ENCODE measurements at places on chromosomes 5 and 9.

- no peak for DNase-seq
These were observed 5.2 kb upstream of the ST6GALNAC6 start for GRCh38 chr9:127904561-127905003.

DNA sequence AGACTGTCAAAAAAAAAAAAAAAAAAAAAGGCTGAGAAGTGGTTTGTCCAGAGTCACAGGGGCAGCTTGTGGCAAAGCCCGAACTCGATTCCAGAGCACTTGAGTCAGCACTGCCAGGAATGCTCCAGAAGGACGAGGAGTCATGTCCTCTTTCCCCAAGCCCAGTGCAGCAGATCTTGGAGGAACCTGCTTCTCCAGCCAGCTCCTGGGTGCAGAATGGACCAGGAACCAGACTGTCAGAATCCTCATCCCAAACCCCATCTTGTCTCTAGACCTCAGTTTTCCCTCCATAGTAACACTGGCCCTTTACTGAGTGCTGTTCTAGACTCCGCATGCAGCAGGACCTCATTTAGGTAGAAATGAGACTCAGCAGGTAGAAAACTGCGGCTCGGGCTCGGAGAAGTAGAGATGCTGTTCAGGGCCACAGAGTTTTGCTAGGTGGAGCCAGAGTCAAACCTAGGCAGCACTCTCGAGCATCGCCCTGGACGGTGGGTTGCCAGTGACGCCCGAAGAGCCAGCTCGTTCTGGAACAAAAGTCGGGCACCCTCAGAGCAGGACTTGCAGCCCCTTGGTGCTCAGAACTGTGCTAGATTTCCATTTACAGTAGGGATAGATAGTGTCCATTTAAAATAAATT, 15.4 kb downstream of the CD74 start:
- DNase-seq: no peak

DNA sequence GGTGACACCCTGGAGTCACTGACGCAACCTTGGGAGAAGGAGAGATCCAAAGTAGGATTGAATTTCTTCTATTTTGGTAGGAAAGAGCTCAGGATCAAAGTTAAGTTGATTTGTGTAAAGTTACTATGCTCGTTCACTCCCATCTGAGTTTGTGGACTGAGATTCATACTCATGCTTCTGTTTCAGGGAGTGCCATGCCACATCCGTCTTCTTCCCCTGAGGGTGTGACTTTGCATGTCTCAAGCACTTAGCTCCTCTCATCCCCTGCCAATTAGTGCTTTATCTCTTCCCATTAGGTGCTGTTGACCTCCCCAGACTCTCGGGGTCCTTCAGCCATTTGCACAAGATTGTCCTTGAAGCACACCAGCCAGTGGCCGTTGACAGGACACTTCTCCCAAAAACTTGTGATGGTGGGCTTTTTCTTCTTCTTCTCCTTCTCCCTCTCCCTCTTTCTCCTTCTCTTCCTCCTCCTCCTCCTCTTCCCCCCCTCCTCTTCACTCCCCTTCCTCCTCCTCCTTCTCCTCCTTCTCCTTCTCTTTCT, 232.2 kb upstream of the KLF4 start:
- DNase-seq: no peak

- no peak for DNase-seq
These were observed 3.5 kb upstream of the HRH2 start for GRCh38 chr5:175654339-175654738.

- no peak for DNase-seq
These were observed 32.0 kb downstream of the EHMT1 start for GRCh38 chr9:137650779-137651178.

DNA sequence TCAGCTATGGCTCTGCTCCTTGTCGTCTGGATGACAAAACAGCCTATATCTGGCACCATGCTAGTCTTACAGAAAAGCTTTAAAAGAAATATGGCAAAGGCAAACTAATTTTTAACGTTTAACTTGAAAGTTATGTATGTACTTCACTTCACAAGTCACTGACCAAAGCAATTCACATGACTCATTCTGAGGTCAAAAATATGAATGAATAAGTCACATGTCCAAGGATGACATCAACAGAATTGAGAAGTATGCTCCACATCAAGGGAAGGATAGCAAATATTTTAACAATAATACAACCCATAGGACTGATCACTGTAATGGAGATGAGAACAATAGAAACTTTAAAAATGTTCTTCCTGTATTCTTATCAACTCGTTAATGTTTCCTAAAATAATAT, 1072.6 kb upstream of the NUDT12 start:
- DNase-seq: no peak

DNA sequence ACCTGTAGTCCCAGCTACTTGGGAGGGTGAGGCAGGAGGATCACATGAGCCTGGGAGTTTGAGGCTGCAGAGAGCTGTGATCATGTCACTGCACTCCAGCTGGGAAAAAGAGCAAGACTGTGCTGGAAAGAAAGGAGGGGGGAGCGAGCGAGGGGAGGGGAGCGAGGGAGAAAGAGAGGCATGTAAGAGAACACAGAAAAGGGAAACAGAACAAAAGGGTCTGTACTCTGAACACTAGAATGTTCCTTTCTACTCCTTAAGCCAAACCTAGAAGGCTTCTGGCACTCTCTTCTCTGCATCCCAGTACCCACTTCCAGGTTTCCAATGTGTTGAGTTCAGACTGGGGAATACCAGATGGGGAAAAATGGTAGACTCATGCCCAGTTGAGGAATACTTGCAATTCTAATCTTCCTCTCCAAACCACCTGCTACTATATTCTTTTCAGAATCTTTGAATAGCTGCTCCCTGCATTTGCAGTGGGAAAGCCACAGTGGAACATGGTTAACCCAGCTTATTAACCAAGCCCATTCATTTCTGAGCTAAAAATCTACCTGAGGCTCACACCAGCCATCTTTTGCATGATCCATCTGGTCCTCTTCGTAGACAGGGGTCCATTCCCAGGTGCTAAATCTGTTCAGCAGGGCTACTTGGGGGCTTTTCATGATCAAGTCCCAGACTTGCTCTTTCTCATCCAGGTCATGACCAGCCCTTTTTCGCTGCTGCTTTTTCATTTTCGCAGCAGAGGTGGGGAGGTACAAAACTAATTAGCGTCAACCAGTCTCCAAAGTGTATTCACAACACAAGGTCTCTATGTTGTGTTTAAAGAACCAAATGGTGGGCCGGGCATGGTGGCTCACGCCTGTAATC, 34.9 kb downstream of the SEMA4D start:
- DNase-seq: no peak

DNA sequence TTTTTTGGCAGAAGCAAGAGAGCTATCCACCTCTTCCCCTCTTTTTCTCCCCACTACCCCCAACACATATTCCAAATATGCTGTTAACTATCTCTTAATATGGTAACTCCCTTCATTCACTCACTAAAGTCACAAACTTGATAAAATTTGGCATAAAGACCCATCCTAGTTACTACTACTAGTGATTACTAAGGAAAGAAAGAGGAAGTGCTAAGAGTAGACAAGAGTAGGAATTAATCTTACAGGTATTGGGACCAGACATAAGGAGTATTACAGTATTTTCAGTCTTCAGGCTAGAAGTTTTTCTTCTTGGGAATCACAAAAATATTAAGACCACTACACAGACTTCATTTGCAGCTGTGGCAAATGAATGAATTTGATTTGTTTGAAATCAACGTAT, 2.2 kb downstream of the ADAMTS6 start:
- DNase-seq: no peak

GRCh38 chr9:79824265-79824664, 252.5 kb downstream of the TLE4 start:
- DNase-seq: no peak

DNA sequence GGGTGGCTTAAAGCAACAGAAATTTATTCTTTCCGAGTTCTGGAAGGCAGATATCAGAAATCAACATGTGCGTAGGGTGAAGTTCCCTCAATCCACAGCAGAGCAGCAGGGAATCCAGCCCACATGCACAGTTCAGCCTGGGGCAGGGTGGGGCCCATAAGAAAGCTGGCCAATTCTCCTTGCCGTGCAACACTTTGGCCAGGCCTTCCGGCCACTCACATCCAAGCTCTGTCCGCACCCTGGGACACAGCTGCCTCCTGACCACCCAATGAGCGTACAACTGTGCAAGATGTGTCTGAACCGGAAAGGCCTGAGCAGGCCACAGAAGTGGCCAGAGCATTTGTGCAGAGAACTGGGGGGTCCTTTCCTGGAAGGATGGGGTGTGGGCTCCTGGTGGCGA, 274.9 kb downstream of the GADD45G start:
- no peak for DNase-seq

DNA sequence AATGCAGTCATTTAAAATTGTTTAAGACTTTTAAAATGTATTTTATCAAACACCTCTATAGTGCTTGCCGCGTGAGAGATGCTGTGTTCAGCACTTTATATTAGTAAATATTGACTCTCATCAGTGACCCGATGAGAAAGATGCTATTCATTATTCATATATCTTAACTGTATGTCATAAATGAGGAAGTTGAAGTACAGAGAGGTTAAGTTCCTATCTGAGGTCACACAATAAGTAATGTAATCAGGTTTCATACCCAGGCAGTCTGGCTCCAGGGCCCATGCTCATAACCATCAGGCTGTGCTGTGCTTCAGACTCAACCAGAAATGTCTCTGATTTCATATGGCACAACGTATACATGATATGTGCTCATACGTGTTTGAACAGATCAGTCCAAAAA, 119.0 kb downstream of the SV2C start:
- DNase-seq: no peak

DNA sequence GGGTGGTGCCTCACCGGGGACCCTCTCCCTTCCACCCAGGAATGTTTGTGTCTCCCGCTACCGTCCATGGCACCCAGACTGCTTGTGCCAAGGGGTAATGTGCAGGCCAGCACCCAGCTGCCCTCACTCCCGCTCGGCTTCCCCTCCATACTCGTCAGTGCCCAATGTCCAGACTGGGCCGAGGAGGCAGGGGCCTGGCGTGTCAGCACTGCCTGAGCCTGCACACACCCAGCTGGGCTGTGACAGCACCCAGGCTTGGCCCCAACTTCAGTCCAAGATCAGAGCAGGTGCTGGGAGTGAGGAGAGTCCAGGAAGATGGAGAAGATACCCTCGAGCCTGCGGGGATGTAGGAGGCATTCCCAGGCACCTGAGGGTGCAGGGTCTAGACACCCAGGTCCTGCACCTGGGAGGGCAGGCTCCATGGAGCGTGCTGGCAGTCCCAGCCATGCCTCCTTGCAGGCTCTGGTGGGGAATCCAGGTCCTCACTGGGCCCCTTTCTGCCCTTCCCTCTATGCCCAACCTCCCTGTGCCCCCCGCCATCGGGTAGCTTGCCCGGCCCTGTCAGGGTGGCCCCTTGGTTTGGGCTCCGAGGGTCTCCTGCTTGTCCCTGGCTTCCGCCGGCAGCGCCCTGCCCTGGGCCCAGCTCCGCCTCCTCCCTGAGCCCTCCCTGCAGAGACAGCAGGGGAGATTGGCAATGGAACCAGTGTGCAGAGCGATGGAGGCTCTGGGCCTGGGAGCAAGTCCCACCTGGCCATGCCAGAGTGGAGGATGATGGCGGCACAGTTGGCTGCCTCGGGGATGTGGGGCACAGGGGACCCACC, 250.8 kb upstream of the EDIL3 start:
- DNase-seq: no peak
